ENCODE measurements at places on chromosomes 11 and 22. TPM values are rescaled to one million over a fixed set of nuclear protein-coding genes. Genes with fewer than 3 reads are reported as not detected.
A peak's percentile ranks its signal among the peaks of the same experiment; 100 is the strongest.

Gene ILK
- total RNA-seq, result 115 TPM

Gene NFAM1
- total RNA-seq, result not detected

- DNase-seq, result no peak
Measured at GRCh38 chr11:126511475-126512115, 156.1 kb downstream of the ST3GAL4 start.

GRCh38 chr11:69635804-69636511, 5.0 kb upstream of the CCND1 start:
- DNase-seq, result no peak

DNA sequence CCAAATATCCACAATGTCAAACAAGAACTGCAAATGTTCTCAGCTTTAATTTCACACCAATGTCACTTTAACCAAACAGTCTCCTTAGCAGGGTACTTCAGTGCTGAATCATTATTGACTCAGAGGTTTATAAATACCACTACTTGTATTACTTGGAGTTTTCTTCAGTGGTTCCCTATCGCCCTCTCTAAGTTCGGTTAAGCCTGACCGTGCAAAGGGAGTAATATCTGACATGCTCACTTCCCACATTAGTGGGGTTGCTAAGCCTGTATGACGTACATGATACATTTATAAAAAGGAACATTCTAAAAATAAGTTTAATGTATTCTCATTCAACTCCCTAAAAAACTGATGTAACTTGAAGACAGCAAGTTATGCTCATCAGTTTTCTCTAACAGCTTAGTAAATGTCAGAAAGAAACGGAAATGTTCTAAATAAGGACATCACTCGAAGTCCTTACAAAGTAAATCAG, 93.1 kb upstream of the ZC3H12C start:
- DNase-seq, result peak; percentile 96

DNA sequence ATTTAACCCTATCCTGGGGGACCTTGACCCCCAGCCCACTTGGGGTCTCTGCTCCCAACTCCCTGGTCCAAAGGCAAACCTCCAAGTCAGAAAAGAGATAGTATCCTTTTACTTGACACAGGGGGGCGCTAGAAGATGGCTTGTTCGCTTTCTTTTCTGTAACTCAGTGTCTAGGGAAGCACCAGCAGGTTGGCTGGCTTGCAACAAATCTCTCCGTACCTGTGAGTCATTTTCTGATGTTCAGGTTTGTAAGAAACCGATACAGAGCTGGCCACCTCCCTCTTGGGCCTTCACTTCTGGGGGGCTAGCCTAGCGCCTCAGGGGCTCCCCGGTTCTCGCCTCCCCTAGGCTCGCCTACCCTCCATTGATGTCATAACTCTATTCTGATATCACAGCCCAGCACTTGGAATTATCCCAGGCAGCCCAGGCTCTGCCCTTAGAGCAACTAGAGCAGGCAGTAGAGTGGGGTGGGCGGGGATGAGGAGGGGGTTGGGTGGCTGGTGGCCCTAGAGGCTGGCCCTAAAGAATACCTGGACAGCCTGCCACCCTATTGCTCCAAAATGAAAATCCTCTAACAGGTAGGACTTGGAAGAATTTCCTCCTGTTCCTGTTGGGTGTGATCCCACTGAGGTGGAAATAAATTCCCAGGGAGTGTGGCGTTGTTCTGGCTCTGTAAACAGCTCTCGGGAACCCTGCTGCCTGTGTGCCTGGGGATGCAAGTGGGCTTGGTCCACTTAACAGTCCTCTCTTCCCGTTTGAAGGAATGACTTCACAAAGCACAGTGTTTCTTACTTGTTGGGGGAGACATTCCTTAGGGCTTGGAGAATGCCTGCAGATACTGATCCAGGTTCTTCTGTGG, 69.4 kb downstream of the OSBP2 start:
- peak; percentile 88 for DNase-seq

GRCh38 chr11:31927982-31928381, 116.9 kb upstream of the PAX6 start:
- no peak for DNase-seq

- DNase-seq, result peak; percentile 25
Measured at GRCh38 chr11:133951327-133952198, 5.2 kb downstream of the IGSF9B start.

DNA sequence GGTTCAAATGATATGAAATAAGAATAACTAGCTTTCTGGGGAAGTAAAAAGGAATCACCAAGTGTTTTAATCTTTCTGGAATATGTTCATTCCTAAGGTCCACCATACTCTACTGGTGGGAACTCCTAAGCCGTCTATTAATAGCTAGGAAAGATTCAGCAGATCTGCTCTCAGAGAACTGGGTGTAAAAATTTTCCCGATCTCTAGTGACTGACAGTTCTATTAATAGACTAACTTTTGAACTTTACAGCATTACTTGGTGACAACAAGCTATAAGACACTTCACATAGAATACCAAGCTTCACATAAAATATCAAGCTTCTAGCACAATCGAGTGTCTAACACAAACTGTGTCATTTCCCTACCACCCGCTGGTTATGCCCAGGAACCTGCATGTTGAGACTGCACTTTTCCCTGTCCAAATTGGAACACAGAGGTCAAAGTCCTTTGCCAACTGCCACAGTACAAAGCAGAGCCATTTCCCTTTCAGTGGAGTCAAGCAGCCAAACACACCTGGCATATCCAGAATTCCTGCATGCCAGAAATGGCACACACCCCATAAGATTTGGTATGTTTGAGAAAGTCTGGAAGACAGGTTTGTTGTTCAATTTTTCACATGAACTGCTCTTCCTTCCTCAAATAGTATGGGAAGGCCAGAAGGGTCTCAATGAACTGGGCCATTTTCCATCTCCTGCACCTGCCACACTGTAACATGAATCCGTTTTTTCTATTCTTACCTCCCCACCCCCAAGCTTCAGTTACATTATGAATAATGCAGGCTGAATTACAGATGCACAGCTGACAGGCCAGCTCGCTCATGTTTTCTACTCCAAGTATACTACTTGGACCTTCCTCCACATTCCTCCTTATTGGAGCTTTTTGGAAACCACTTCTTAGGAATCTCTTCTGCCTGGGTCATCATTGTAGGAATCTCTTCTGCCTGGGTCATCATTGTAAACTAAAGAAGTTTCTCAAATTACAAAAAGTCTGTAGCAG, 3.7 kb downstream of the OSBP start:
- DNase-seq, result peak; percentile 28

DNA sequence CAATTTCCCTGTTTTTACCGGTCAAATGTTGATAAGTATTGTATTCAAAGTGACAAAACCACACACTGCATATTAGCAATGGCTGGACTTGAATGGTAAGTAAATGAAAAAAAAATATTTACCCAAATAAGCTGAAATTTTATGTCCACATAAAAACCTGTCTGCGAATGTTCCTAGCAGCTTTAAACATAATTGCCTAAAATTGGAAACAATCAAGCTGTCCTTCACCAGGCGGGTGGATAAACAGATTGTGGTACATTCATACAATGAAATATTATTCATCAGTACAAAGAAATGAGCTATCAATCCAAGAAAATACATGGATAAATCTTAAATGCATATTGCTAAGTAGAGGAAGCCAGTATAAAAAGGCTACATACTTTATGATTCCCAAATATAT, 1067.8 kb downstream of the LRRC4C start:
- DNase-seq, result no peak

- DNase-seq, result no peak
Measured at GRCh38 chr22:50031189-50032091, 18.9 kb upstream of the IL17REL start.

- no peak for DNase-seq
Measured at GRCh38 chr11:8373519-8374432, 110.1 kb upstream of the LMO1 start.

All from fibroblast of the aortic adventitia (primary cell).